ENCODE measurements at places on chromosomes 5 and 9. TPM values are rescaled to one million over a fixed set of nuclear protein-coding genes. Genes with fewer than 3 reads are reported as not detected.

The ENTREP1 gene
- 1.7 TPM for total RNA-seq

The IFNK gene
- total RNA-seq = not detected

GRCh38 chr9:36328798-36329411 lies 70.7 kb upstream of the GNE start:
- peak; percentile 71 for DNase-seq

- DNase-seq = no peak
Observed at GRCh38 chr5:66841264-66841663, 245.1 kb downstream of the MAST4 start.

DNA sequence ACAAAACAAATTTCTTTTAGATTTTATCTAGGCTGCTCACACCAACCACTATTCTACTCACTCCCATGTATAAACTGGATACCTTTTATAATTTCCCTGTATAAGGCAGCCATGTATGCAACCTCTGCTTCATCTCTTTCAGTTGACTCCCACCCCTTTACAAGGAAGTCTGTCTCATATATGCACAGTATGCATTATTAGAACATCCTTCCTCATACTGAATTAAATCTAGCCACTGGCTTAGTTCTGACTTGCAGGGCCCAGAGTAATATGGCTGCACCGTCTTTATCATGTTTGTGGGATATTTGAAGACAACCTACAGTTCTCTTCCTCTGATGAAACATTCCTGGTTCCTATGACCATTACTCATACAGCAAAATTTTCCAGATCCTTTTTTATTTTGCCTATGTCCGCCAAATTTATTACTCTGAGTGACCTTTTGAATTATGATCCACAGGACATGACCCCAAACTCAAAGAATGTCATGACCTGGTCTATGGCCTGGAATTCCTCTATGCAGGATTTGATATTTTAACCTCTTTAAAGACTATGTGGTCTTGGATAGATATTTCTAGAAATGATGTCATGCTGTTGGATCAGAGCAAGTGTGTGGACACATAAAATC lies 76.6 kb upstream of the ITGA1 start:
- DNase-seq = no peak

GRCh38 chr5:168260353-168261226 lies 30.9 kb upstream of the WWC1 start:
- DNase-seq = no peak

The SHOC1 gene
- not detected for total RNA-seq

The RARS1 gene
- total RNA-seq = 258 TPM

The NME5 gene
- 2.6 TPM for total RNA-seq

DNA sequence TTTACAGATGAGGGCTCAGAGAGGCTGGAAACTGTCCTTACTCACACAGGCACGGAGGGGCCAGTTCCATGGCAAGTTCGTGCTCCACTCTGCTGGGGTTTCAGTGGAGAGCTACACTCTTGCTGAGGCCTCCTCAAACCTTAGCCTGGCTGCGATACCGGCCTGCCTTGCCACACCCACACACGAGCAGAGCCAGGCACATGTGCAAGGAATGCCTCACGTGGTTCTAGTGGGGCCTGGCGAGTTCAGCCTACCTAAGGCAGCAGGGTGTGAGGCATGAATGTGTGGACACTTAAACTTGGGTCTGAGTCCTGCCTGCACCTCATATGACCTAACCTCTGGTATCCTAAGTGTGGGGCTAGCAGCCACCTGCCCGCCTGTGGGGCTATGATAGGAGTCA lies 21.5 kb upstream of the PRDM12 start:
- DNase-seq = no peak

DNA sequence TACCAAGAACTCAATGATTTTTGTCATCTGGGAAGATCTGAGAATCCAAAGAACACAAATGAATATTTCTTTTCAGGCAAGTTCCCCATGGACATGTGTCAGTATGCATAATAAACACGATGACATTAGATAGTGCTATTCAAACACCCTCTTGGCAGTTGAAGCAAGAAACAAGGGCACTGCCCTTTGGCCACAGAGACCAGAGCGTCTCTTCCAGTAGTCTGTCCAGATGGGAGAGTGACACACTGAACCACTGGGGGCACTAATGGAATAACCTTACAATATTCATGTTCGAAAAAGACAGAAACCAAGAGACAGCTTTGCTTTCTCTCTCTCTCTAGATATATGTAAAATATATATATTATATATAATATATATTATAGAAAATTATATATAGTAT lies 301.9 kb downstream of the CTNND2 start:
- DNase-seq = no peak

DNA sequence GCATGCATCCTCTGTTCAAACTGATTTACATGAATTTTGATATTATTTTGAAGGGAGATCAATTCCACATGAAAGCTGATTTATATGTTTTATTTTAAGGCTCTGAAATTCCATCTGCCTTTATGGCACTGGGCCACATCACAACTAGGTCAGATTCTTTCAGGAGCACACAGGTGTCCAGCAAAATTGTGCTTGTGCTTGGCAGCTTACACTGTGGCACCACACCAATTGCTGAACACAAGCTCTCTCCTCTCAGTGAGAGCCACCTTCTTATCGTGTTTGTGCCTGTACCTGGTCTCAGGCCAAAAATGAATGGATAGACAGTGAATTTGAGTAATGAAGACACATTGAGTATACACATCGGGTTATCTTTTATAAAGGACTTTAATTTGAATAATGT lies 200.4 kb downstream of the CDH10 start:
- DNase-seq = no peak

- no peak for DNase-seq
Observed at GRCh38 chr9:82750411-82750913, 312.5 kb downstream of the RASEF start.

DNA sequence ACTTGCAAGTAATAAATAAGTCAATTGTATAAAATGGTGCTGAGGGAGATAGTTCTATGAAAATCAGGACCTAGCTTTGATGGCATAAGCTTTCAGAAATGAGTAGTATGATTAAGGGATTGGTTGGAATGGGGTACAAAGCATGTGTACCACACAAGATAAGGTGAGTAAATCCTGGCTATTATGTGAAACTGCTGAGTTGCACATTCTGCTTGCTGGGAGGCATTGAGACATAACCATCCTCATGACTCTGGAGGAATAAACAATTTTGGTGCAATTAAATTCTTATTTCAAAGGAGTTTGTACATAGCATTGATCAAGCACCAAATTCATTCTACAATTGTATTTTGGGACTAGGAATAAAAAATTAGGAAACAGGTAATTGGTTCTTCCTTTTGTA lies 755.2 kb upstream of the ACO1 start:
- DNase-seq = no peak

- no peak for DNase-seq
Observed at GRCh38 chr9:91873637-91874051, 76.4 kb downstream of the ROR2 start.

The CDH10 gene
- 0.53 TPM for total RNA-seq

- peak; percentile 91 for DNase-seq
Observed at GRCh38 chr5:145937432-145938250, 1.3 kb downstream of the SH3RF2 start.

DNA sequence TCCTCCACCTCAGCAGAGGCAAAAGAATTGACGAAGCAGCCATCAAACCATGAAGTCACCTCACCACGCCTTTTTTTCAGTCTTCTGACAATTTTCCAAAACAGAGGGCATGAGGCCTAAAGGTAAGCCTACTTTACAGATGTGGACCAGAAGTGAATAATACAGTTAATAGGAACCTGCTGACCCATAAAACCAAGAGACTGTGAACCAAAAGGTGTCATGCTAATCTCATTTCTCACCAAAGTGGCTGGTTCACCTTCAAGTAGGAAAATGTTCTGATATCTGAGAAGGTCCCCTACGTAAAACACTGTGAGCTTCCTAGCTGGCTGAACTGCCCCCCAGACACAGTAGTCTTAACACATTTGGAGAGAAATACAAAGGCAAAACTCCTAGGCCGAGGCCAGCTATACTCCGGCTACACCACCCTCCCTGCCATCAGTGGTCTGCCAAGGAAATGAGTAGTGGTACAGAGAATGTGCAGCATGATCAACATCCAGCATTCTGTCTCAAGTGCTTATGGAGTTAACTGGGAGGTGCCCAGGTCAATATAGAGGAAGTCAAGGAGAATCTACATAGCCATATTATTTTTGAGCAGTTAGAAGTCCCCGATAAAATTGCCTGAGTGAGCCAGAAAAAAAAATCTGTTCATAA lies 19.3 kb upstream of the F2RL2 start:
- no peak for DNase-seq

DNA sequence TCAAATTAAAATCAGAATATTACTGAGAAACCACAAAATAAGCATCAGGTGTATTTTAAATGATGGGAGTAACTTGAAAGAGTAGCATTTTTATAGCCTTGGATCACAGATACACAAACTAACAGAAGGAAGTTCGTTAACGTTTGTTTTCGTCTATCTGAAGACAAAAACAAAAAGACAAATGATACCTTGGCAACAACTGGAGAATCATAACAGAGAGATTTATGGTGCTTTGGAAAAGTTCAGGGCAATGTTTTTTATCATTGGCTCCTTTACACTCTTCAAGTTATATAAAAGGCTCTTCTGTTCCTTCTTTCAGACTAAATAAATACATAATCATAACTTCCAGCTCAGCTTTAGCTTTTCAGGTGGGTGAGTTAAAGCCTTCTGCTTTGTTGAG lies 128.1 kb upstream of the VLDLR start:
- no peak for DNase-seq

GRCh38 chr5:168883281-168883741 lies 304.1 kb upstream of the PANK3 start:
- no peak for DNase-seq

DNA sequence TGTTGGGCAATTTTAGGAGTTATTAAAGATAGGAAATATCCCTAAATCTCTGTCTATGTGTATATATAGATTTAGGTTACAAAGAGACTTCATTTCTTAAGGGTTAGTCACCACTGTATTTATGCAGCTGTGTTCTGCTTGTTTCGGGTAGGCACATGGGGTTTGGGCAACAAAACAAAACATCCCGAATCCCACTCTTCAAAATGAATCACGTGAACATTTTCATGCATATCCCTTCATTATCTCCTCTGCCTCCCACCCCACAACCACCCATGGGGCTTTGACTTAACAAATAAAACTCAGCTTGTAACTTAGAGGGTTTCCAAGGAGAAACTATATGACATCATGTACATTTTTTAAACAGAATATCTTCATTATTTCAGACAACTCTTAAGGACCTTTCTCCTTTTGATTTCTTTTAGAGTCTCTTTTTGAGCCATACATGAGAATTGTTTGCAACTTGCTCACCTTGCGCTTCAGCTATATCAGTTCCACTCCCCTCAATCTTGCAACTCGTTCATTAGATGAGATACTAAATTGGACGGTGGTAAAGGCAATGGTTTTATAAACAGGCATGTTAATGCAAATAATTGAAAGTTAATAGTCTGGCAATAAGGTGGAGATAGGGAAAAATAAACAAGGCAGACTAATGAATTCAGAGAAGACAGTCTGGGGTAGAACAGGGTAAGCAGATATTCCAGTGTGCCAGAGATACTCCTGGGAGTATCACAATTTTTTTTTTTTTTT lies 136.7 kb downstream of the CD180 start:
- no peak for DNase-seq

DNA sequence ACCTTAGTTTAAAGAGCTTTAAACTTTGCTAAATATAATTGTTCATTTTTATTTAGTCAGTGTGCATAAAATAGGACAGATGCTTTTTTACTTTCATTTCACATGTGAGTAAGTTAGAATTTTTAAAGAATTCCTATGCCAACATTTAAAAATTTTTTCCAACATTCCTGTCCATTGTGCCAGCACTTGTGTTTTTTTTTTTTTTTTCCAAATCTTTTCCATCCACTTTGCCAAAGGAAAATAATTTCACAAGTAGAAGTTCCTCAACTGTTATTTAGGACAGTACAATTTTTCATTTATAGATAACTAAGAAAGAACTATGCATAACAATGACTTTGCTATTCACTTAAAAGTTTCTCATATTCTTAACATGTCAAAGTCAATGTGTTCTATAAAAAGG lies 189.5 kb downstream of the ADAMTS6 start:
- no peak for DNase-seq
